ENCODE measurements at places on chromosomes 6 and 20.

- peak; percentile 63 for DNase-seq
Measured at GRCh38 chr20:19757487-19758132, 448 bp upstream of the RIN2 start.

DNA sequence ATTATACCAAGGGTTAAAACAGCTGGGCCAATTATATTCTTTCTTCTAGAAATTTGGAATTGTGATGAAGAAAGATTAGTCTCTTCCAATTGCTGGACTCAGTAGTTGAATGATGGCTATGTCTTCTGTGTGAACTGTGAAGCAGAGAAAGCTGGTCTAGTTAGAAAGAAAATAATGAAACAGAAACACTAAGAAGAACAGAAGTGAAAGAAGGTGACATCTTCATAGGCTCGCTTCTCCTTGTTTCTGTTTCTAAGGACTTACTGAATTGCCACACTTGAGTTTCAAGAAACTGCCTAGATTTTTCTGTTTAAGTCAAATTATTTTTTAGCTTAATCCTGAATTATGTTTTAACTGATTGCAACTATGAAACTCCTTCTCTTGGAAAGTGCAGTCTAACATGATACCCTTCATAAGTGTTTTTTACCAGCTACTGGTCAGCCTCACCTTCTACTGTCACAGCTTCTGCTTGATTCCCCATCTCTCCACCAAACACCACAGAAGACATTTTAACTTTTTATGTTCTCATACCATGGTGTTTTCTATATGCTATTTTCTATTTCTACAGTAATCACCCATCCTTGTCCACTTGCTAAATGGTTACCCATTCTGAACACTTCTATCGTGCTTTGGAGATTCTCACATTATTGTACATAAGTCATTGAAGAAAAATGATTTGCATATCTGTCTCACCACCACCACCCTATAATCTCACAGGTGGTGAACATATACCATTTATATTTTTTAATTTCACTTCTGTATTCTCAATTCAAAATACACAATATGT, 268.8 kb downstream of the GRIK2 start:
- no peak for DNase-seq

DNA sequence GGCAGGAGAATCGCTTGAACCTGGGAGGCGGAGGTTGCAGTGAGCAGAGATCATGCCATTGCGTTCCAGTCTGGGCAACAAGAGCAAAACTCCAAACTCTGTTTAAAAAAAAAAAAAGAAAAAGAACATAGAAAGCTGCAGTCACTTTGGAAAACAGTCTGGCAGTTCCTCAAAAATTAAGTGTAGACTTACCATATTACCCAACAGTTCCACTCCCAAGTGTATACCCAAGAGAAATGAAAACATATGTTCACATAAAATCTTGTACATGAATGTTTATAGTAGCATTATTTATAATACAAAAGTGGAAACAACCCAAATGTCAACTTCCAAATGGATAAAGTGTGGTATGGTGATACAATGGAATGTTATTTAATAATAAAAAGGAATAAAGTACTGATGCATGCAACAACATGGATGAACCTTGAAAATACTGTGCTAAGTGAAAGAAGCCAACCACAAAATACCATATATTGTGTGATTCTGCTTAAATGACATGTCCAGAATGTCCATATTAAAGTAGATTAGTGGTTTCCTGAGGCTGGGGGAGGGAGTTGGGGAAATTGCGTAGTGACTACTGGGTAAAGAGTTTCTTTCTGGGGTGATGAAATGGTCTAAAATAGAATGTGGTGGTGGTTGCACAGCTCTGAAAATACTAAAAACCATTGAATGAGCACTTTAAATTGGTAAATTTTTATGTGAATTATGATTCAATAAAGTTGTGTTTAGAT, 62.9 kb downstream of the SUN5 start:
- no peak for DNase-seq

GRCh38 chr20:3798373-3798768, 2.3 kb downstream of the CDC25B start:
- no peak for DNase-seq
